ENCODE measurements at places on chromosomes 12 and 14. TPM values are rescaled to one million over a fixed set of nuclear protein-coding genes. Genes with fewer than 3 reads are reported as not detected.

The PSMA3 gene
- 38.8 TPM for total RNA-seq

The DBX2 gene
- 2.2 TPM for total RNA-seq

The MYRFL gene
- under 0.01 TPM for total RNA-seq

The HNF1A gene
- not detected for total RNA-seq

The ANG gene
- 1.2 TPM for total RNA-seq

The GNB3 gene
- 0.74 TPM for total RNA-seq

The CCER1 gene
- total RNA-seq = not detected

The RNU4-1 gene
- total RNA-seq = under 0.01 TPM
